ENCODE measurements at places on chromosomes 1 and 21.
A peak's percentile ranks its signal among the peaks of the same experiment; 100 is the strongest.

DNA sequence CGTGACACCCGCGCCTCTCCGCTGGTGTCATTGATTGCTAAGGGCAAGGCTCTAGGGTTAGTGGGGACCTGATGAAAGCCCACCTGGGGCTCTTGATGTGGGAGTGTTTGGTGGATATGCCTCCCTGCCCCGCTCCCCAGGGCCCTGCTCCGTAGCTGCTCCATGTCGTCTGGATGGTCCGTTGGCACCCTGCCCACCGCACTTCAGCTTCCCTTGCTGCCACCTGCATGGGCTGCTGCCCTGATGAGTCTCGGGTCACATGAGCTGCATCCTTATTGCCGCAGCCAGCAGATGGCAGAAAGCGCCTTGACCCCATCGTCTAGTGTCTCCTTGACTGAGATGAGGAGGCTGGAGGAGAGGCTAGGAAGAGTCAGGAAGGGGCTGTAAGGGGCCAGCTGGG lies 439.4 kb downstream of the CAMTA1 start:
- DNase-seq, result no peak

GRCh38 chr1:114350731-114351445 lies 160.1 kb downstream of the TRIM33 start:
- DNase-seq, result no peak

DNA sequence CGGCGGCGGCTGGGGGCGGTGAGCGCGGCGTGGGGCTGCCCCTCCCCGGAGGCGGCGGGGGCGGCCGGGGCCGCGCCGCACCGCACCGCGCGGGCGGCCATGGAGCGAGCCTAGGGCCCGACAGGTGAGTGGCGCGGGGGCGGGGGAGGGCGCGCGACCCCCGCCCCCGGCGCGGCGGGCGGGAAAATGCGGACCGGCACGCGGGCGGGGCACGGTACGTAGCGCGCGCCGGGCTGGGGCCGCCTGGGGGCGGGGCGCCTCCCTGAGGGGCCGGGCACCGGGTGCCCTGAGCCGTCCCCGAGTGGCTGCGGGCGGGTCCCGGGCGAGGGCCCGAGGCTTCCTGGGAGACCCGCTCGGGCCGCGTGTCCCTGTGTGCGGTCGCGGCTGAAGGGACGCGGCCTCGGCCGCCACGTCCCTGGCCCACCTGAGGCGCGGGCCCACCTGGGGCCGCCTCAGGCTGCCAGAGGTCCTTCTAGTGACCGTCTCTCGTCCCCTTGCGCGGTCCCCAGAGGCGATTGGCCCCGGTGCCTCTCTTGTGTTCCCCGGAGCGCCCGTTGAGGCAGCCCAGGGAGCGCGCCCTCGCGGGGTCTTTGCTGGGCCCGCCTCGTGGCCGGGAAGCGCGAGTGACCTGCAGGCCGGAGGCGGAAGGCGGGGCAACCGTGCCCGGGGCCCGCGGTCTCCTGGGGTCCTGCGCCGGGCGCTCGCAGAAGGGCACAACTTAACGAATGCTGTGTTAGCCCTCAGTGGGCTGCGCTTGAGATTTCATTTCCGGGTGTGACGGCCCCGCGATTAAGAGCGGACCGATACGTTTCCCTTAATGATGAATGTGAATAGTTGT lies 500 bp downstream of the FAM20B start:
- DNase-seq, result peak; percentile 51

DNA sequence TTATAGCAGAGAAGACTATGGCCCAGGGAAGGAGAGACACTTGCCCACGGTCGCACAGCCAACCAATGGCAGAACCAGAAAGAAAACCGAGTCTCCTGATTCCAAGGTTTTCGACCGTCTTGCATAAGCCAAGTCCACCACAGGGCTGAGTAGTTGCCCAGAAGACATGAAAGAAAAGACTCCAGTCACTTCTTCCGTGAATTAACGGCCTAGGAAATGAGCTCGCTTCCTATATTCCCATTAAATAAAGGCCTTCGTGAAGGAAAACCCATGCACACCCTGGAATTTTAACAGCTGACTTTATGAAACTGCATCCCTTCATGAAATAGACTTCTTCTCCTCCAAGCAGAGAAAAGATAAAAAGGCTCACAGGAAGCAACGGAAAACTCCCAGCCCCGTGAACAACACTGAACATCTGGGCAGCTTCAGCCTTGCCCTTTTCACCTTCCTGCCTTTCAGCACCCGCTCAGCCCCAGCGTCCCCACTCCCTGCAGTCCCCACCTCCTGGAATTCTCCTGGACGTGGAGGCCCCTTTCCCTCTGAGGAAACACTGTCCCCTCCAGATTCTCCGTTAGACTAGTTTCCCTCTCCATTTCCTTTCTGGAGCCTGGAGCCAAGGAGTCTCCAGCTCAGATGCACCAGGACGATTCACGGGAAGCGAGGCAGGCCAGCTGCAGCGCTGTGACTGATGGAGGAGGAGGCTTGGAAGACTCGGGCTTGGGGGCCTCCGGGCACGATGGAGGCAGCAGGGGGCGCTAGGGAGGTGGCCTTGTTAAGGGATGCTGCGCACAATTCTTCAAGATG lies 2.7 kb upstream of the MYOC start:
- DNase-seq, result peak; percentile 34

GRCh38 chr1:17892851-17893250 lies 137.7 kb downstream of the ACTL8 start:
- DNase-seq, result no peak

Measured in stimulated activated CD8-positive, alpha-beta memory T cell treated with anti-CD3 and anti-CD28 coated beads, Interleukin-2, amount 100 ng/mL, for 1 hour (primary cell).